Neural crest cell (in vitro differentiated cells): ENCODE measurements at places on chromosomes 6 and 20. TPM values are rescaled to one million over a fixed set of nuclear protein-coding genes. Genes with fewer than 3 reads are reported as not detected.
A peak's percentile ranks its signal among the peaks of the same experiment; 100 is the strongest.

The PRRT1 gene
- total RNA-seq: 3.1 and 4.1 TPM in 2 replicates

DNA sequence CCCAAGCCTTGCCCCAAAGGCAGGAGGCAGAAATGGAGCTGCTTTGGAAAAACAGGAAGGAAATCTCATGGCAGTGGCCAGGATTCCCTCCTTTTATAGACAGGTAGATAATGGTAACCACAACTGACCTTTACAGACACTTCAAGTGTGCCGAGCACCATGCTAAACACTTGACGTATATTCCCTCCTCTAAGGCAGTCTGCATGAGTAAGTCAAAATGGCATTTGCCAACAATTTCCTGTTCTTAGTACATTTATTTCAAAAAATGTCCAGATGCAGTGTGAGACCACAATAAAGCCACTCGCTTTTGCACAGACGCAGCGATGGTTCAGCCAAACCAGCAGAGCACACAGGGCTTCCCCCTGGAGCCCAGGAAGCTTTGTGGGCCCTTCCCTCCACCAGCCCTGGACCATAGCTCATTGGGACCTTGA, 16.5 kb upstream of the GPR6 start:
- DNase-seq: no peak
- peaks cover 20% of the 10 kb centered on the region for H3K27me3 ChIP-seq

The SEL1L2 gene
- not detected in 2 replicates for total RNA-seq

The ANKEF1 gene
- total RNA-seq: 3.7 and 3.8 TPM in 2 replicates

- peak overlapping the region; percentile 34 for H3K4me3 ChIP-seq
- H3K4me1 ChIP-seq: peaks cover 26% of the 10 kb centered on the region
- H3K27me3 ChIP-seq: no peaks in the 10 kb centered on the region
- no peaks in the 10 kb centered on the region for H3K36me3 ChIP-seq
Observed at GRCh38 chr20:23417861-23418260, 3.4 kb downstream of the NAPB start.

- H3K4me1 ChIP-seq: peaks cover 10% of the 10 kb centered on the region
- no peak for DNase-seq
- no peak overlapping the region for H3K4me3 ChIP-seq
- H3K27ac ChIP-seq: no peak overlapping the region
- no peaks in the 10 kb centered on the region for H3K36me3 ChIP-seq
Observed at GRCh38 chr6:35191889-35192288, 21.9 kb upstream of the SCUBE3 start.

GRCh38 chr20:366719-367485, 13.7 kb upstream of the TRIB3 start:
- H3K4me1 ChIP-seq: peaks cover 6% of the 10 kb centered on the region
- DNase-seq: no peak
- no peaks in the 10 kb centered on the region for H3K27me3 ChIP-seq
- H3K27ac ChIP-seq: no peak overlapping the region
- H3K36me3 ChIP-seq: no peaks in the 10 kb centered on the region

GRCh38 chr20:16145919-16146318, 427.3 kb downstream of the KIF16B start:
- H3K4me1 ChIP-seq: no peaks in the 10 kb centered on the region
- H3K27me3 ChIP-seq: no peaks in the 10 kb centered on the region
- peaks cover 5% of the 10 kb centered on the region for H3K36me3 ChIP-seq
- no peak overlapping the region for H3K4me3 ChIP-seq

The TGM2 gene
- total RNA-seq: 1.2 and 1.4 TPM in 2 replicates

DNA sequence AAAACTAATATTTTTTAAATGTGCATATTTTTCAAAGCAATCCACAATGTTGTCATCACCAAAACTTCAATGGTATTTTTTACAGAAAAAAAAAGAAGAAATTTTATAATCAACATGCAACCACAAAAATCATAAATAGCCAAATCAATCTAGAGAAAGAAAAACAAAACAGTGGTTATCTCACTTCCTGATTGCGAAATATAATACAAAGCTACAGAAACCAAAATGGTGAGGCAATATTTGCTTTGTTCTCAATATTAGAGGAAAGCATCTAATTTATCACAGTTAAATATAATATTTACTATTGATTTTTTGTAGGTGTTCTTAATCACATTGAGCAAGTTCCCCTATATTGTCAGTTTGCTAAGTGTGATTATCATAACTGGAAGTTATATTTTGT, 720.7 kb upstream of the ADGRB3 start:
- H3K4me3 ChIP-seq: no peak overlapping the region
- no peaks in the 10 kb centered on the region for H3K27me3 ChIP-seq
- no peak overlapping the region for H3K27ac ChIP-seq
- H3K36me3 ChIP-seq: no peaks in the 10 kb centered on the region
- DNase-seq: no peak

DNA sequence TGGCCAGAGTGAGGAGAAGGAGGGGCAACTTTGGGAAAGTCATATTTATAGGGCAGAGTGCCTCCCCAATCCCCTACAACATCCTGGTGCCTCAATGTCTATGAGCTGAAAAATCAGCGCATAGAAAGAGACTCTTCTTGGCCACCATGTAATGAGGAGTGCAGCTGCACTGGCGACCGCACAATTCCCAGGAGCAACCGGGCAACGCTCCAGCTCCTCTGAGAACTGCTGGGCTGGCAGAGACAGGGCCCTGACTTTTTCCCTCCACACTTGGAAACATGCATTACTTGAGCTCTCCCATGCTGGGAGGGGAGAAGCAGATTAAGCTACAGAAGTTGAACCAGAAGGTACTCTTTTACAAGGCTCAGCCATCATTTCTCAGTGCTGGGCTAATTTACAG, 31.4 kb upstream of the MARCKS start:
- DNase-seq: no peak
- H3K4me1 ChIP-seq: peaks cover 32% of the 10 kb centered on the region
- H3K27me3 ChIP-seq: no peaks in the 10 kb centered on the region
- no peaks in the 10 kb centered on the region for H3K36me3 ChIP-seq
- H3K27ac ChIP-seq: no peak overlapping the region
- no peak overlapping the region for H3K4me3 ChIP-seq

DNA sequence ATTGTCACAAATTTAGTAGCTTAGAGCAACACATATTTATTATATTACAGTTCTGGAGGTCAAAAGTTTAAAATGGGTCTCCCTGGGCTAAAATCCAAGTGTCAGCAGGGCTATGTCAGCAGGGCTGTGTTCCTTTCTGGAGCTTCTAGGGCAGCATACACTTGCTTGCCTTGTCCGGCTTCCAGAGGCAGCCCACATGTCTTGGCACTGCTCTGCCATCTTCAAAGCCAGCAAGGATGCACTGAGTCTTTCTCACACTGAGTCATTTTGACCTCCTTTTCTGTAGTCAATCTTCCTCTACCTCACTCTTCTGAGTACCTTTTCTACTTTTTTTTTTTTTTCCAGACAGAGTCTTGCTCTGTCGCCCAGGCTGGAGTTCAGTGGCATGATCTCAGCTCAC, 39.0 kb downstream of the ADGRF4 start:
- H3K36me3 ChIP-seq: no peaks in the 10 kb centered on the region
- no peaks in the 10 kb centered on the region for H3K27me3 ChIP-seq
- DNase-seq: no peak

DNA sequence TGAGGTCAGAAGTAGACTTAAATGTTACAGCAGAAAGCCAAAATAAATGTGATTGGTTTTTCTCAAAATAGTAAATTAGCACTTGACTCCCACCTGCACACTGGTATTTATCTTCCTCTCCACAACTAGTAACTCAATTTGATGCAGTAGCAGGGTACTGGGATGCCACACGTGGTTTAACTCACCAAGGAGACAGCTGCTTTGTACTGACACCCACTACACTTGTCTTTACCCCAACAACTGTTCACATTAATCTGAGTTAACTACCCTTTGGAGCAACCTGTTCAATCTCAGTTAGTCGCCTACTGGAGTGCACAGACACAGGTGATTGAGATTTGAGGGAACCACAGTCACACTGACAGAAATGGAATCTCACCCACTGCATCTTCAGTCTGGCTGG, 242.1 kb downstream of the PRKN start:
- no peaks in the 10 kb centered on the region for H3K36me3 ChIP-seq
- no peak for DNase-seq
- no peak overlapping the region for H3K4me3 ChIP-seq
- peaks cover 12% of the 10 kb centered on the region for H3K4me1 ChIP-seq
- H3K27me3 ChIP-seq: peaks cover 26% of the 10 kb centered on the region

The PPP1R3G gene
- total RNA-seq: 0.05 and 0.07 TPM in 2 replicates

DNA sequence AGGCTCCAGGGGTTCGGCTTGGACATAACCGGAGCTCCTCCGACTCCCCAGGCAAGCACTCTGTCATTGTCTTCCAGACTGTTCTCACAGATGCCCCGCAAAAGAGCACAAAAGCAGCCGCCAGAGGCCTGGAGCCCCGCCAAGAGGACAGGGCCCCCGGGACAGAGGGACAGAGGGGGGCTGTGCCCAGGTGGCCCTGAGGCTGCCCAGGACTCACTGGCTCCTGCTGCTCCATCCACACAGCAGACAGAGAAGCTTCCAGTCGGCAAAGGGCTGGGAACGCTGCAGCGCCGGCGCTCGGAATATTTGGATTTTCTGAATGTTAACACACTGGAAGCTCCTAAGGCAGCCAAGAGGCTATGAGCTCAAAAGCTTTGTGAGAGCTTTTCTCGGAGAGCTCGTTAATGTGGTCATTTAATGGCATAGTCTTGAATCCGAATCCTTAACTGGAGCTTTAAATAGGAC, 68.0 kb upstream of the QKI start:
- peak overlapping the region; percentile 82 for H3K27ac ChIP-seq
- no peak overlapping the region for H3K4me3 ChIP-seq
- H3K36me3 ChIP-seq: no peaks in the 10 kb centered on the region
- no peak for DNase-seq
- peaks cover 64% of the 10 kb centered on the region for H3K4me1 ChIP-seq
- no peaks in the 10 kb centered on the region for H3K27me3 ChIP-seq

The PNLDC1 gene
- total RNA-seq: 0.49 TPM in 1 of 2 replicates, not detected in the other

The STAU1 gene
- 102 and 103 TPM in 2 replicates for total RNA-seq

The SLC35D3 gene
- total RNA-seq: not detected in 2 replicates

GRCh38 chr20:48733296-48733790, 94.5 kb downstream of the PREX1 start:
- H3K4me1 ChIP-seq: peaks cover 59% of the 10 kb centered on the region
- H3K27me3 ChIP-seq: no peaks in the 10 kb centered on the region
- peak overlapping the region; percentile 81 for H3K27ac ChIP-seq
- no peak overlapping the region for H3K4me3 ChIP-seq

GRCh38 chr6:92507552-92507951, 911.8 kb downstream of the EPHA7 start:
- H3K4me3 ChIP-seq: no peak overlapping the region
- no peak for DNase-seq
- H3K4me1 ChIP-seq: no peaks in the 10 kb centered on the region
- no peaks in the 10 kb centered on the region for H3K27me3 ChIP-seq
- H3K36me3 ChIP-seq: peaks cover 9% of the 10 kb centered on the region

DNA sequence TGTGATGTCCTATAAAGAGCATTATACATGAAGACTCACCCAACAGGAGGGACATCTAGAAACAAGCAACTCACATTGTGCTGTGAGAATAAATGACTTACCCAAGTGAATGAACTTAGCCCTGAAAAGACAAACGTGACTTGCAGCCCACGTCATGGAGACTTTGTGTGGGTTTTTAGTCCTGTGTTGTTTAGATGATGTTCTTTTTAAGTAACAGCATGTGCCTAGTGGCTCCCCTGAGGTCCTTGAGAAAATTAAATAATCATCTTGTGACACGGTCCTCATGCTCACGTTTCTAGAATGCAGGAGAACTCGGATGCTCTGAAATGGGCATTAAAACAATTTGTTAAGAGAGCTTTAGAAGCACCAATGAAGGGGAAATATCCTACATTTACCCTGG, 165.1 kb downstream of the SASH1 start:
- DNase-seq: no peak
- H3K27ac ChIP-seq: peak overlapping the region; percentile 39
- peak overlapping the region; percentile 90 for H3K4me3 ChIP-seq
- H3K36me3 ChIP-seq: peaks cover 3% of the 10 kb centered on the region
- H3K27me3 ChIP-seq: no peaks in the 10 kb centered on the region
- peaks cover 37% of the 10 kb centered on the region for H3K4me1 ChIP-seq

- H3K4me1 ChIP-seq: no peaks in the 10 kb centered on the region
- H3K4me3 ChIP-seq: no peak overlapping the region
- H3K27ac ChIP-seq: no peak overlapping the region
- DNase-seq: no peak
Observed at GRCh38 chr6:53894091-53894490, 99.3 kb downstream of the LRRC1 start.
